ENCODE measurements at places on chromosomes 2 and 18.

- DNase-seq = no peak
Observed at GRCh38 chr2:46570396-46570795, 91.0 kb downstream of the TMEM247 start.

GRCh38 chr2:100783987-100784386 is 36.0 kb upstream of the NPAS2 start:
- no peak for DNase-seq

GRCh38 chr2:207499114-207499513 is 30.6 kb upstream of the CREB1 start:
- DNase-seq = no peak

DNA sequence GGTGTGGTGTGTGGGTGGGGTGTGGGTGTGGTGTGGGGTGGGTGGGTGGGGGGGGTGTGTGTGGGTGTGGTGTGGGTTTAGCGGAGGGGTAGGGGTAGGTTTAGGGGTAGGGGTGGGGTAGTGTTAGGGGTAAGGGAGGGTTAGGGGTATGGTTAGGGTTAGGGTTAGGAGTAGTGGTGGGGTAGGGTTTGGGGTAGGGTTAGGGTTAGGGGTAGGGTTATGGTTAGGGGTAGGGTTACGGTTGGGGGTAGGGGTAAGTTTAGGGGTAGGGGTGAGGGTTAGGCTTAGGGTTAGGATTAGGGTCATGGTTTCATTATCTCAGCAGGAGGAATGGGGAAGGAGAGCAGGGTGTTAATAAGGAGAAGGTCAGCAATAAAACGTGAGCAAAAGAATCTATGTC is 11.3 kb upstream of the PARD6G start:
- no peak for DNase-seq

DNA sequence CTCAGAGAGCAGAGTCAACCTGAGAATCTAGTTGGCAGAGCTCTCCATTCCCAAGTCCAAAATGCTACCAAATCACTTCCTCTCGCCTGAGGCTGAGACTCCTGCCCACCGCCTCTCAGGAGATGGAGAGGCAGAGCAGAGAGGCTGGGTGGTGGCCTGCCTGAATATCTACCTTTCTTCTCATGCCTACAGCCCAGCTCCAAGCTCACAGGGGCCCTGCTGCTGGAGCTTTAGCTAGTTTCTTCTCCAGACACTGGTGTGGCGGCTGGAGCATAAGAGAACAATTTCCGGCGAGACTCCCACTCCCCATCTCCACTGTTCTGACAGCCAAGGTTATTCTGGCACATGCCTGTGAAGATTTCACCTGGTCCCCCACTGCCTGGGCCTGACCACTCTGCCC is 8.1 kb upstream of the CYP26B1 start:
- DNase-seq = no peak

DNA sequence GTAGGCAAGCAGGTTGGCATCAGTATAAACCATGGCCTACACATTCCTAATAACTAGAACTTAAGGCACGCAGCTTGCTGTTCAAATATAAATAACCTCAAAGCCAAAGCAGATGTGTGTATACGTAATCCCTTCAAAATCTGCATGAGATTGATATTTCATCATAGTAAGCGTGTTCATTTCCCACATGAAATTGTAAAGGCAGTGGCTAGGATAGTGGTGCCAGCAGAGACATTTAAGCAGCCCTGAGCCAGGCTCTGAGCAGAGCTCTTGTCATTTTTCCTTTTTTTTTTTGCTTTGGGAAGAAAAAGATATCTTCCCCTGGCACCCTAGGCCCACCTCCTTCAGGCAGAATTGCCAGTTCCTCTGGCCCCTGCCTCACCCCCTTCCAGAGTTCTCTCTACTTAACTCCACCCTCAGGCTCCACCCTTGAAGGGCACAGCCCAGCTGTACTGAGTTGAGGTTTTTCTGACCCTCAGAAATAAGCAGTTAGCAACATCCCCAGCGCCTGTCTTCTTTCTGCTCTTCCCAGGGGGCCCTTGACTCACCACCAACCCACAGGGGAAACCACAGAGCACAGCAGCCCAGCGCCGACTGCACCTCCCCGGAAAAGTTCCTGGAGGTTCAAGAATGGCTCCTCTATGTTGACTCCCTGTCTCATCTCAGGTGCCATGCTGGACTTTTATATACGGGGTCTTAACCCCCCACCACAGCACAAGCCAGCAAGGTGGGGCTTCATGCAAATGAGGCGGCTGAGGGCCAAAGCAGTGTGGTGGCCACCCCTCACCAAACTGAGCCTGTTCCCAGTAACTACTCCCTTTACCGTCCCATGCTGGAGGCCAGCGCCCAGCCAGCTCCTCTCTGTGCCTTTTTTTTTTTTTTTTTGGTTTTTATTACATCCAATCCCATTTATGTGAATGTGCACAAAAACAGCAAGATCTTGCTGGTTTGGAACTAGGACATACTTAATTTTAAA is 84.7 kb downstream of the EHD3 start:
- peak; percentile 75 for DNase-seq

GRCh38 chr2:223604231-223604630 is 2.1 kb upstream of the SCG2 start:
- DNase-seq = no peak

DNA sequence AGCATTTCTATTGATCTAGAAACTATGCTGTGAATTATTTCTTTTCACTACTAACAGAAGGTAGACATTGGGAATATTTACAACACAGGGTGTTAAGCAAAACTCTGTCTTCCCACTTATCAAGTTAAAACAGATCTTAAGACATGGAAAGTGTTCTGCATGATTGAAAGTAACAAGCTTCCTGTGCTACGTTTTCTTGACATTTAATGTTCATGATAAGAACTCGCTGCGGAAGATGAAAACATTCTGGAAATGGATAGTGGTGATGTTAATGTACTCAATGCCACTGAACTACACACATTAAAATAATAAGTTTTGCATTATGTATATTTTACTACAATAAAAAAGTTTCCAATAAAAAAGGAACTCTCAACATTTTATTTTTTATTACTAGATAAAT is 74.4 kb upstream of the SCN7A start:
- DNase-seq = no peak

- no peak for DNase-seq
Observed at GRCh38 chr2:148968776-148969319, 69.7 kb upstream of the LYPD6B start.

GRCh38 chr2:234435836-234436481 is 60.9 kb downstream of the ARL4C start:
- DNase-seq = no peak

DNA sequence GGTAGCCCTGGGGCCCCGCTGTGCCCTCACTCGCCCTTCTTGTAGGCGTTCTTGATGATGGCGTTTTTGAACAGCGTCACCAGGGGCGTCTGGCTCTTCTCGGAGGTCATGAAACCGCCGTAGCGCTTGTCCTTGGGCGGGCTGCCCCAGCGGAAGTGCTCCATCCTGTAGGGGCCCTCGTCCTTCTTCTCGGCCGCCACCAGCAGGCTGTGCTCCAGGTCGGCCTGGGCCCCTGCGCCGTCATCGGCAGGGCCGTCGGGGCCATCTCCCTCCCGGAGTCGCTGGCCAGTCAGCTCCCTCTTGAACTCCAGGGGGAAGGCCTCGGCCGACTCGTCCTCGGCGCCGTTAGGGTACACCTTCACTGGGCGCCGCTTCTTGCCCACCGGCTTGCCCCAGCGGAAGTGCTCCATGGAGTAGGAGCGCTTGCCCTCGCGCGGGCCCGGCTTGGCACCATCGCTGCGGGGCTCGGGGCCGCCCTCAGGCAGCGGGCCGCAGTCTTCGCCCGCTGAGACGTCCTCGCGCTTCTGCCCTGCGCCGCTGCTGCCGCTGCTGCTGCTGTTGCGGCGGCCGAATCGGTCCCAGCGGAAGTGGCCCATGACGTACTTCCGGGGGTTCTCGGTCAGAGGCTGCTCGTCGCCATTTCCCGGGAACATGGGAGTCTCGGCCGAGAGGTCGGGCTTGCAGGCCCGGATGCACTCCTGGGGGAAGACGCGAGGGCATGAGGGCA is 7.2 kb downstream of the POMC start:
- DNase-seq = peak; percentile 3

GRCh38 chr2:229679393-229680125 is 34.8 kb downstream of the DNER start:
- DNase-seq = no peak

Measured in fibroblast of the conjunctiva (primary cell).